Foreskin fibroblast (primary cell): ENCODE measurements at places on chromosomes 7 and 10.

DNA sequence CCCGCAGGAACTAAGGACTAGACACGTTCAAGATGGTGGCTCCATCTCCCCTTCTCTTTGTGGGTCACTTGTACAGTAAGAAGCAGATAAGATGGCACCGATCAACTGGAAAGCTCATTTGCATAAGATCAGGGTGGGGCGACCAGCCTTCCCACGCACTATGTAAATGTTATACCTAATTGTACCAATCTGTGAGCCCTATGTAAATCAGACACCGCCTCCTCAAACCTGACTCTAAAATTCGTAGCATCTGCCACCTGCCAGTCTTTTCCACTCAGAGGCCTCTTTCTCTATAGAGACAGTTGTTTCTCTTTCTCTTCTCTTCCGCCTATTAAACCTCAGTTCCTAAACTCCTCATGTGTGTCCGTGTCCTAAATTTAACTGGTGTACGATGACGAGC, 324.5 kb downstream of the PHF14 start:
- DNase-seq: no peak

DNA sequence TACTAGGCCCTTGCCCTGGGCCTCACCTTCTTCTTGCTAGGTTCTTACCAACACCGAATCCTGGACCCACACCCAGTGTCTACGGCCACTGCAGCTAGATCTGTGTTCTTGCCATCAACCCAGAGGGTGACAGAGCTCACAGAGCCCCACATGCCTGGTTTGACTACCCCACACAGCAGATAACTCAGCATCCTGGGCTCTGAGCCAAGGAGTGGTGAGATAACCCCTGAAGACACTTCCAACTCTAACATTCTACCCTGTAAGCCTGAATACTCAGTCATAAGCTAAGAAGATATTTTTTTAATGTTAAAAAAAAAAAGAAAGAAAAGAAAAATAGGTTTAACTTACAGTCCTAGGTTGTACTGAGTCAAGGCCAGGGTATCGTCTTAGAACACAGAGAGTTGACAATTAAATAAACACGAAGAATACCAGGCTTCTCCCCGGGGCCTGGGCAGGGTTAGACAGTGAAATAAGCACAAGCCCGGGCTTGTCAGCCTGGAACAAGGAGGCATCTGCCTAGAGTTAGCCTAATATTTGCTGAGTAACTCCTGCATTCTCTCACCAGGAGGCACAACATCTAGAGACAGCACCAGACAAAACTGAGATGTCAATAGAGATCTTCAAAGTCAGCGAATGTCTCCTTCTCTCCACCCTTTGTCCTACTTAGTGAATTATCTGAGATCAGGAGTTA, 556.5 kb upstream of the LRRN3 start:
- DNase-seq: peak; percentile 61

DNA sequence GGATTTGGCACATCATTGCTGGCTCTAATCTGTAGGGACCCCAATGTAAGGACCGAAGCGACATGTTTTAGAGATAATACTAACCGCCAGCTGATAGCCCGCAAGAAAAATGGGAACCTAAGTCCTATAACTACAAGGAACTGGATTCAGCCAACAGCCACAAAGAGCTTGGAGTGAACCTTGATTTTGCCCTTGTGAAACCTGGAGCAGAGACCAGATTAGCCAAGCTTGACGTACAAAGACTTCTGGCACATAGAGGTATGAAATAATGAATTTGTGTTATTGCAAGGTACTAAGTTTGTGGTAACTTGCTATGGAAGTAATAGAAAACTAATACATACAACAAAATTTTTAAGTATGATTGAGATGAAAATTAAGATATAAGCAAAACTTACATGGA, 246.9 kb downstream of the AGMO start:
- DNase-seq: no peak

DNA sequence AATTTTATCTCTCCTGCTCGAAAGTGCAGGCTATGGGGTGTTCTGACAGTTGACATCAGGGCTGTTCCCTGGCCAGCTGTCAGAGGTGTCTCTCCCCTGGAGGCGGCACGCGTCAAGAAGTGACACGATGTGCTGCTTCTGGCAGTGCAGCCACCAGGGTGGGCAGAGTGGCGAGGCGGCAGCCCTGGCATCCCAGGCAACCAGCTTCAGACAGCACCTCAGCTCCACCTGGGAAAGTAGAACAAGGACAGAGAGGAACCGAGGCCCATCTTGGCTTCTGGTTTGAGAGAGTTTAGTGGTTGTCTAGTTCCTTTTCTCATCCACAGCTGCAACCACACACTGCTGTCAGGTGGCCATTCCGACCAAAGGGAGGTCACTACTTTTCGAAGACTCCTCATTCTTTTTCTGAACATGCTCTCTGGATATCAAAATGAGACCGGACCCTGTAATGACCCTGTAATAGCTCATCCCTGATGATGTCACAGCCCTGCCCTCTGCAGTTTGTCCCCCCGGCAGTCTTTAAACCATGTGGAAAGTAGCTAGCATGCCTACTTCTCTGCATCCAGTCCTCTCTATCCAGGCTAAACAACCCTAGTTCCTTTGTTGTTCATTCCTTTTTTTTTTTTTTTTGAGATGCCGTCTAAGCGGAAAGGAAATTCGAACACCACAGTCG, 381.0 kb upstream of the NRP1 start:
- no peak for DNase-seq

DNA sequence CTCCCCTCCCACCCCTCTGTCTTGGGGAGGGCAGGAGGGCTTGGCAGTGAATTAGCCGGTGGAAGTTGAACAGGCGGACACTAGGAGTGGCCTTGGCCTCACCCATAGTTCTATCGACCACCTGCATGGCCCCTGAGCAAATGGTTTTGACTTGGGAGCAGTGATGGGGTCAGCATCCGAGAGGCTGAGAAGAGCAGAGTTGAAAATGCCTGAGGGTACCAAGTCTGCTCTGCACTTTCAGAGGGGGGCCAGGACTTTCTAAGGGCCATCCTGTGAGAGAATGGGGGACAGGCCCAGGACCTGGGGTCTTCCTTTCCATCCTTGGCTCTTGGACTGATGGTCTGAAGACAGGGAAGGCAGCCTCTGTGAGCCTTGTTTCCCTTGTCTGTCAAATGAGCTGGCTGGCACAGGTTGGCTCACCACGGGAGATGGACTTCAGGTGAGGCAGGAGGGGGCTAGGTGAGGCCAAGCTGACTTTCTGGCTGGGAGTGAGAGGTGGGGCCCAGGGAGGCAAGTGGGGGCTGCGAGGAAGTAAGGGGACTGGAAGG, 29.4 kb downstream of the CDH23 start:
- DNase-seq: no peak

- DNase-seq: peak; percentile 53
Observed at GRCh38 chr7:24963218-24963617, 16.8 kb downstream of the OSBPL3 start.

- no peak for DNase-seq
Observed at GRCh38 chr7:41404375-41405074, 298.4 kb downstream of the INHBA start.

GRCh38 chr10:29392376-29393021, 103.6 kb downstream of the LYZL1 start:
- DNase-seq: peak; percentile 64

DNA sequence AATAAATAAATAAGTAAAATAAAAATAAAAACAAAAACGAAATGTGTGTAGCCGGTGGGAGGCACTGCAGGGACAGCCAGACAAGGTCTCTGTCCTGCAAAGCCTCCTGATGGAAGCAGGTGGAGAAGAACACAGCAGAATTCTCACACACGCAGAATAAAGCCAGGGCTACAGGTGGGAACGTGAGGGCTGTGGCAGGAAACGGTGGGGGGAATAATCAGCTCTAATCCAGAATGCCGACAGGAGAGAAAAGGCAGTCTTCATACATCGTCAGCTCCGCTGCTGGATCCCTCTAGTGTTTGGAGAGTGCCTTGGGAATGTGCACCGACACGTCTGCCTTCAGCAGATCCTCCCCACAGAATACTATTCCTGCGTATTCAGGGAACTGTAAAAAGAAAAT, 6.8 kb upstream of the SNX8 start:
- no peak for DNase-seq

DNA sequence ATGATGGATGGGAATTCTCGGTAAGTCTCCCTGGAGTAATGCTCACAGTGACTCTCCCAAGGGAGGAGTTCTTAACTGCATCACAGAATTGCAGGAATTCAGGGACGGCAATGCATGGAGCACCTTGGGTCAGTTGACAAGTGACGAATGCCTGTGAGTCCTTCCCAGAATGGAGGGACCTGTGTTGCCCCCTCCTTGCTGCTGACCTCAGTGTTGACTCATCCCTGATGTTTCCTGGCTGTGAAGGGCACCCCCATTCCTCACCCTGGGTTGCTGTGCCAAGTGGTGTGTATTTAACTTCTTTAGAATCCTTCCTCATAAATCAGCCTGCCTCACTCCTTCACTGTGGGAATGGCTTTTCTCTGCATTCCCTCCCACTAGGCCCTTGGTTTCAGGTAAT, 98.9 kb downstream of the LRMDA start:
- no peak for DNase-seq

- DNase-seq: peak; percentile 88
Observed at GRCh38 chr10:69061305-69062161, 26.4 kb upstream of the SRGN start.

- DNase-seq: peak; percentile 12
Observed at GRCh38 chr10:72483471-72483870, 128.8 kb upstream of the DNAJB12 start.

DNA sequence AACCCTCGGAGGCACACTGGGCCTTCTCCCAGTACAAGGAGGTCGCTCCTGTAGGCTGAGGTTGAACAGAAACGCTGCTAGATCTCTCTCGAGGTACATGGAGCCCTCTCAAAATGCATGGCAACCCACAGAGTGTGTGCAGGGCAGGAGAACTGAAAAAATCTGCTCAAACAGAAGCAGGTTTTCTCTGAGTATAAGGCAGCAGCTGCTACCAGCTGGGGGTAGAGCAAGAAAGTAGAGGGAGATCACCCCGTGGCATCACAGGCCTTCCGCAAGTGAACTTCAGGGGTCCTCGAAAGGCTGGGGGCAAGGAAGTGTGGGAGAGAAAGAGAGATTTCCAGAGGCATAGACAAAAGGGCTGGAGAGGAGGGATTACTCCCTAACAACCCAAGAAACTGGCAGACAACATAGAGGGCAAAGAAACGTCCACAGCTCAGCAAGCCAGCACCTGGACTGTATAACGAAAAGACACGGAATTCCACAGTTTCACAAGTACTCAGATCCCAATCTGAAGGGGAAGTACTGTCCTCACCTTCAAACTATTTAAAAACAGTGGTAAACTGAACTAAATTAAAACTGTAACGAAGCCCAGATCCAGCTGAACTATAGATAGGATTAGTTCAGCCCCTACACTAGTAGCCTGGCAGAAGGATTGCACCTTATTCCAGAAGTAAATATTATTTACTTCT, 299.2 kb downstream of the IPMK start:
- DNase-seq: no peak

DNA sequence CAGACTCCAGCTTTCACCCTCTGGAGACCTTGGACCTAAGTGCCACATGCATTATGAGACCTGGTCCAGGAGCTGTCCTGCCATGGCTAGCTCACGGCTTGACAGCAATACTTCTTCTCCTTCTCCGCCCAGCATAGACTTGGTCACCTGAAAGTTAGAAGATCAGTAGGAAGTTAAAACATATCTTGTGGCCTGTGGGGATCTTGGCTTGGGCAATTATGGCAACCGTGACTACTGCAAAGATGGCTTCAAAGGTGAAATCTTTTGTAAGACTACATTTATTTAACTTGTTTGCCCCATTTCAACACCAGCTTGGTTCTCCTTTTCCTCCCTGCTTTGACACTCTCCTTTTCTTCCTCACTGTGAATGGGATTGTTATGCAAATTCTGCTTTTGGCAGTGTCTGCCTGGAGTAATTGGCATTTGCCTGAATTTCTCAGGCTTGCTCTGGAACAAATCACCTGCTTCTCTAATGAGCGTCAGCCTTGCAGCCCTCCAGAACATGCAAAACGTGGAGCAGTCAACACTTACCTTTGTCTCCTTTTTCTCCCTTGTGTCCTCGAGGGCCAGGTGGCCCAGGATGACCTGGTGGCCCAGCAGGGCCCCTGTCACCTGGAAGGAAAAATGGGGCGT, 53.4 kb downstream of the COL17A1 start:
- no peak for DNase-seq

- peak; percentile 41 for DNase-seq
Observed at GRCh38 chr10:113022265-113022664, 72.2 kb downstream of the TCF7L2 start.

GRCh38 chr10:122140941-122141623, 130.0 kb upstream of the BTBD16 start:
- DNase-seq: peak; percentile 98

DNA sequence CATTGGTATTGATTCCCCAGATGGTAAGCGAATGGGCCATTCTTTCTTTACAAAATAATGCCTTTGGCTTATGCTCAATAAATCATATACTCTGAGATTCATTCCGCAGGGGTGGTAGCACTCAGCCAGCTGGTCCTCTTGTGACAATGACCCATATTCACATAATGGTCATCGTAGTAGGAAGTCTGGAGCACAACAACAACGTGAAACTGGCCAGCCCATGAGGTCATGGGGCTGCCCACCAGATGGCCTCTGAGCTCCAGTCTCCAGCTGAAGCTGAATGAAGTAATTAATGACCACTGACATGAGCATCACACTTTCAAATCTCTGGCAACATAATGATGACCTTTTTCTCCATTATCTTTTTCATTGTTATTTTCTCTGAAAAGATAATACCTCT, 42.3 kb upstream of the SORCS1 start:
- no peak for DNase-seq

DNA sequence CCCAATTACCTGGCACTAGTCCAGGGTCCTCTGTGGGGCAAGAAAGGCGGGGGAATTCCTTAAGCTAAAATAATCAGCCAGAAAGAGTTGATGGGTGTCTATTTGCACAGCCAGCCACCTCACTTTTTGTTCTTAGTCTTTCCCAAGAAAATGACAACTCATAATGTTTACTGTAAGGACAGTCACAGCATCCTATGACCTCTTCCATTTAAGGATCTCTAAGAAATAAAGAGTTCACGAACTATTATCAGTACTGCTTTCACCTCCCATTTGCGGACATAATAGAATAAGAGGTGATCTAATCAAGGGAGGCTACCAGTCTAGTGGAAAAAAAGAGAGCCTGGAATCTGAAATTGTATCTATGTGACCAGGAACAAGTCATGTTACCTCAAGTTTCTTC, 72.4 kb upstream of the LRRC17 start:
- no peak for DNase-seq

DNA sequence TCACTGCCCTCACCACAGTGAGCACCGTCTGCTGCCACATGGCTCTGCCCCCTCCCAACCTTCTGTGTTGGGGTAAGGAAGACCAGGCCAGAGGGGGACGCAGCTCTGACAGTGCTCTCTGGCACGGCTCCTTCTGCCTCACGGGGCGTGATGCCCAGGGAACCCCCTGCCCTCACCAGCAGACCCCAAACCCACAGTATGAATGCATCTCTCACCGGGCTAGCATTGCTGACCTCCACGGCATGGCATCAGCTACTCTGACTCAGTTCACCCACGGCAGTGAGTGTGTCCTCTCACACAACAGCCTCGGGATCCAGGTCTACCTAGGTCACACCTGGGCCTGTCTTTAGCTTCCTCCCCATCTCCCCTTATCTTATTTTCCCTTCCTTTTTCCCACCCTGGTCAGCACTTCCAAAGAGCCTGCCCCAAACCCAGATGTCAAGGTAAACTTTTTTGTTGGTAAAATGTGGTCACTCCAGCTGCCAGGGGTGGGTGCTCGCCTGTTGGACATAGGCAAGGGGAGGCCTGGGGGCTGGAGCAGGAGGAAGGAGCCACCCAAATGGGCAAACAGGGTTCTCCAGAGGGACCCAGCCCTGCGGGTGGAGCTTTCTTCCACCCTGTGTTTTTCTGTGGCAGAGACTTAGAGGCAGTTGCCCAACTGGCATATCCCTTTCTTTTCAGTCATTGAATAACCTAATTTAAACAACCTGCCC, 4.4 kb downstream of the CALML3 start:
- no peak for DNase-seq

- DNase-seq: peak; percentile 31
Observed at GRCh38 chr7:64999165-65000004, 7.1 kb downstream of the ERV3-1 start.
